HFFc6 (cell line): ENCODE measurements at places on chromosomes 13 and 19. TPM values are rescaled to one million over a fixed set of nuclear protein-coding genes. Genes with fewer than 3 reads are reported as not detected.
A peak's percentile ranks its signal among the peaks of the same experiment; 100 is the strongest.

DNA sequence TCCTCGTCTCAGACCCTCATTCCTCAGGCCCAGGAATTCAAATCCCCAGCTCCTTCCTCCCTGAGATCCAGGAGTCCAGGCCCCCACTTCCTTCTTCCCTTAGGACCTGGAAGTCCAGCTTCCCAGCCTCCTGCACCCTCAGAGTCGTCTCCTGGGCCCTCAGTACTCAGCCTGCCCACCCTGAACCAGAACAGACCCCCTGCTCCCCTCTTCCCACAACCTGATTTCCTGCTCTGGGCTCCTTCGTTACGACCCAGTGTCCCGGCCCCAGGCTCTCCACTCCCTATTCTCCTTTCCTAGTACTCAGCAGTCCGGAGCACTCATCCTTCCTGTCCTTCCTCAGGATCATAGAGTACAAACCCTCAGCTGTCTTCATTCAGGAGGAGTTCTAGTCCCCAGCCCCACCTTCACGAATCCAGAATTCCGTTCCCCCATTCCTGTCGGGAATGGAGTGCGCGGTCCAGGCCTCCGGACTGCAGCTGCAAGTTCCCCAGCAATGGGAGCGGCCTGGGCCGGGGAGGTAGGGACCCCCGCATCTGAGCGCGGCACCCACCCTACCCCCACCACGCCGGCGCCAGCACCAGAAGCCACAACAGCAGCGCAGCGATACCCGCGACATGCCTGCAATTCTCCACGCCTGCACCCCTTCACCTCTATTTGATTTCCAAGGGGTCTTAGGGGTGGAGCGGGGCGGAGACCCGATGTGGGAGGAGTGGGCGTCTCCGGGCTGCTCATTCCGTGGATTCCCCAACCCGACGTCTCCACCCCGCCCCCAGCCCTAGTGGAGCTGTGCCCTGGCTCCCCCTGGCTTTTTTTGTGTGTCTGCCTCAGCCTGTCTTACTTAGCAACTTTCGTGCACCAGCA lies 12.7 kb downstream of the EGLN2 start:
- no peak for DNase-seq

GRCh38 chr19:1455002-1455335 lies 5.0 kb downstream of the APC2 start:
- DNase-seq, result no peak

DNA sequence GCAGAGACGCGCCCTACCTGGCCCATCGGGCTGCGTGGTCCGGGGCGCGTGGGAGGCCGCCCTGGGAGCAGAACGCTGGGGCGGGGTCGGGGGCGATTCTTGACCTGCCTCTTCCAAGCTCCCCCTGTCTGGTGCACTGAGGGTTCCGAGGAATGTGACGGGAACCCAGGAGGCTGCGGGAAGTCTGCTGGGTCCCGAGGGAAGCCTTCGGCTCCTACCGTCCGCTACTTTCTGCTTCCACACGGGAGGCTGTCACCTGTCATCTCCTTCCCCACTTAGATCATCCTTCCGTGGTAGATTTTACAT lies 781 bp upstream of the SPRYD7 start:
- no peak for DNase-seq

The ZNF625 gene
- 4.2 to 8.4 TPM (median 7.7 TPM) in 3 replicates for total RNA-seq

DNA sequence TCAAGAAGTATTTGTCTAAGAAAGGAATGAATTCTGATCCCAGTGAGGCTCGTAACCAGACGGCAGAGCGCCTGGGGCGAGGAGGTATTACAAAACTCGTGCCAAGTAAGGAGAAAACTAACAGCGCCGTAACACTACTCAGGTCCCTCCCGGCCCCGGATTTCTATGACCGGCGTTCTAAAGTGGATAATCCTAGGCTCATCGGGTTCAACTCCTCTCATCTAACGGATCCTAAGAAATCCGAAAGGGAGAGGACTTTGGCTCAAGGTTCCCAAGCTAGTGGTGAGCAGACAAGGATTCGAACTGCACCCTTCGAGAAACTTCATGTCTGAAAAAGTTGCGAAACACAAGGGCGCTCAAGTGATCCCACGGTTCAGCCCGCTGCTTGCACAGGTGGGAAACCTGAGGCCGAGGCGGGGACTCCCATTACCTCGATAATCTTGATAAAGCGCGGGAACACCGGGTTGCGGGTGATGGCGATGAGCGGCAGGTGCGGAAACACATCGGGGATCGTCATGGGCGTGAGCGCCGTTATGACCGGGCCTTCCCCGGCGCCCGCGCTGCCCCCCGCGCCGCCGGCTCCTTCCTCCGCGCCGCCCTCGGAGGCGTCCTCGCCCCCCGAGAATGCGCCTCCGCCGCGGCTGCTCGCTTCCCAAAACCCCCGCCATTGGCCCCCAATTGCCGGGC lies 529 bp downstream of the LONP1 start:
- peak; percentile 29 for DNase-seq

The OLFM2 gene
- total RNA-seq, result 1.3 to 6.3 TPM (median 2.2 TPM) in 3 replicates

The DNAAF3 gene
- 0.36 to 1.3 TPM (median 0.81 TPM) in 3 replicates for total RNA-seq

The OSCAR gene
- total RNA-seq, result 0.45 to 2.4 TPM (median 0.99 TPM) in 3 replicates

GRCh38 chr13:86581706-86582105 lies 782.5 kb upstream of the SLITRK6 start:
- no peak for DNase-seq

GRCh38 chr19:42280815-42281145 lies 11.7 kb downstream of the CIC start:
- DNase-seq, result no peak
